ENCODE measurements at places on chromosomes 2 and 18.

DNA sequence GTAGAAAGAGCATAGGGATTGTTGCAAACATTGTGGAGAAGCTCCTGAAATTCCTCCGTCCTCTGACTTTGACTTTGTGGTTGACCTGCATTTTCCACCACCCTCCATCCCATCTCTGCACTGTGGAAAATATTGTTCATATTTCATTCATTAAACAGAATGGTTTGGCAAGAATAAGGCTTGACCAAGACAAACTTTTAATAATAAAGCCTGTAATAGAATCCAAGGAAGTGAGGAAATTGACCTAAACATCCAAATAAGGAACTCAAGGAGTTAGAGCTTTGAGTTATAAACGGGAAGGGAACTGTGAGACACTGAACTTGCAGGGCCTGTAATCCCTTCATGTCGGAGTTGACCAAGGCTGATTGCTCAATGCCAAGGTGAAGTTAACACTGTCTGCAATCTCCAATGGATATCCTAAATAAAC lies 115.2 kb downstream of the GFPT1 start:
- DNase-seq: no peak

GRCh38 chr2:148901142-148901541 lies 26.1 kb downstream of the KIF5C start:
- DNase-seq: peak; percentile 19

- DNase-seq: no peak
These were observed 551.7 kb downstream of the SATB2 start for GRCh38 chr2:198905881-198906612.

DNA sequence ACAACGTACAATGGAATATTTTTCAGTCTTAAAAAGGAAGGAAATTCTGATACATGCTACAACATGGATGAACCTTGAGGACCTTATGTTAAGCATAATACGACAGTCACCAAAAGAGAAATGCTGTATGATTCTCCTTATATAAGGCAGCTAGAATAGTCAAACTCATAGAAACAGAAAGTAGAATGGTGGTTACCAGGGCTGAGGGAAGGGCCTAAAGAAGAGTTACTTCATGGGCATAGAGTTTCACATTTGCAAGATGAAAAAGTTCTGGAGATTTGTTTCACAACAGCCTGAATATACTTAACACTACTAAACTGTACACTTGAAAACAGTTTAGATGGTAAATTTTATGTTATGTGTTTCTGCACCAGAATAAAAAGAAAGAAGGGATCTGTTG lies 113.3 kb downstream of the GALNT1 start:
- DNase-seq: no peak

- no peak for DNase-seq
These were observed 78.3 kb upstream of the CRIM1 start for GRCh38 chr2:36277146-36277808.

GRCh38 chr2:58871469-58872142 lies 630.5 kb upstream of the FANCL start:
- DNase-seq: no peak

DNA sequence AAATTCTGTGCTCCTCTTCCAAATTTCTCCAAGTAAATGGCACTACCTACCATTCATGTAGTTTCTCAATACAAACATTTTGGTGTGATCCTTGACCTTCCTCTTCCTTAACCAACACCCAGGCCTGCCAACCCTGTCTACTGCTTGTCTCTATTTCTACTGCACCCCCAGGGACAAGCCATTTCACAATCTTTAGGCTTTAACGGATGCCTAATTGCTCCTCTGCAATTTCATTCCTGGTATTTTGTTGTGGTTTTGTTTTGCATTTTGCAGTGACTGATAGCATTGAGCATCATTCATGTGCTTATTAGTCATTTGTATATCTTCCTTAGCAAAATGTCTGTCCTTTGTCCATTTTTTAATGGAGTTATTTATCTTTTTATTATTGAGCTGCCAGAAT lies 10.0 kb downstream of the FAP start:
- DNase-seq: no peak

GRCh38 chr2:19864381-19864780 lies 37.4 kb downstream of the TTC32 start:
- DNase-seq: no peak

Measured in stomach (tissue), 19 donors.